ENCODE measurements at places on chromosomes 7 and 10. TPM values are rescaled to one million over a fixed set of nuclear protein-coding genes. Genes with fewer than 3 reads are reported as not detected.

DNA sequence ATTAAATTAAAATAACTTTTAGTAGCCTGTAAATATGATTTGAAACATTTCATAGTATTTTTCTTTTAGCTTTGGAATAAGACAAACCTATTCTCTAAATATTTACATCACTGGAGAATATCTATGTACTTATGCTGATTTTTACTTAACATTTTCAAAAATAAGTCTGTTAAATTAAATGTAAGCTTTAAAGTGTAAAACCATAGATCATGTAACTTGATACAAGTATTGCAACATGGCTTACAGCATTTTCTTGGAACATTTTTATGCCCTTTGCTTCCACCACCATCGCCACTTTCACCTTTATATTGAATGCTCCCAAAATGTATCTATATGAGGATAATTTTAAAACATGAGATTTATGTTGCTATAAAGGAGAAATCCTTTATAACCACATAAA lies 427.1 kb downstream of the GFRA1 start:
- no peak for DNase-seq

GRCh38 chr7:135285547-135286233 lies 52.1 kb downstream of the STRA8 start:
- DNase-seq = no peak

GRCh38 chr7:44881610-44882009 lies 3.7 kb downstream of the PURB start:
- DNase-seq = peak; percentile 72

GRCh38 chr7:33452805-33453502 lies 323.6 kb downstream of the BBS9 start:
- peak; percentile 46 for DNase-seq

DNA sequence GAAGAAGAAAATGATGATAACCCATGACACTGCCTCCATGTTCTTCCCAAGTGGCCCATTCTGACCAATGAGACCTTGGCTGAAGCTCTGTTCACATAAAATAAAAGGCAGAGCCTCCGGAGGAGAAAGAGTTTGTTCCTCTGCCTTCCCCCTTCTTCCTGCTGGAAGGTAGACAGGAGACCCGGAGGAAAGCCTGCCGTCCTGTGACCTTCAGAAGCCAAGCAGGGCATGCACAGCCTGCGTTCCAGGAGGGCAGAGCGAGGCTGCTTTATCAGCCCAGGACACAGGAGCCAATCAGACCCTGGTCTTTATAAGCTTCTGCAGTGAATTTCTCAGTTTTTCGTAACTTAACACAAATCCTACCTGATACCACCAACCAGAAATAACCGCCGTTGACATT lies 8.6 kb upstream of the GRID1 start:
- DNase-seq = no peak

UPK3BL2 gene
- not detected for total RNA-seq

GRCh38 chr10:113066561-113067312 lies 116.7 kb downstream of the TCF7L2 start:
- no peak for DNase-seq

- DNase-seq = no peak
Observed at GRCh38 chr7:69035826-69036225, 562.4 kb upstream of the AUTS2 start.

HTR5A gene
- total RNA-seq = not detected

DNA sequence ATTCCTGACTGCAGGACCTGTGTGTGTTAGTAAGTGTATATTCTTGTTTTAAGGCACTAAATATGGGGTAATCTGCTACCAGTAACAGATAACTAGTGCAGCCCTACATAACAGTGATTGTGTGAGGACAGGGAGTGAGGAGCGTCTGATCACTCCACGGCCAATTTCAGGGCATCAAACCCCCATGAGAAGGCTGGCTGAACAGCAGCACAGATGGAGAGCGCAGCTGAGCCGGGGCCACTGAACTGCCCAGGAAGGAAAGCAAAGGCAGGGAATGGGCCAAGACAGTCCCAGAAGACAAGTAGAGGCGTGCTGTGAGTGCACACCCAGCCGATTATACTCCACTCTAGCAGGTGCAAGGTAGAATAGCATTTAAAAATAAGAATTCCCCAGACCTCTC lies 157.1 kb upstream of the CHST15 start:
- no peak for DNase-seq

TMEM236 gene
- 0.09 TPM for total RNA-seq

SLC12A9 gene
- 13.9 TPM for total RNA-seq

DNAJB6 gene
- 86.6 TPM for total RNA-seq

GDF10 gene
- 11.1 TPM for total RNA-seq

GRCh38 chr10:80580638-80581468 lies 43.2 kb downstream of the SH2D4B start:
- no peak for DNase-seq

DNA sequence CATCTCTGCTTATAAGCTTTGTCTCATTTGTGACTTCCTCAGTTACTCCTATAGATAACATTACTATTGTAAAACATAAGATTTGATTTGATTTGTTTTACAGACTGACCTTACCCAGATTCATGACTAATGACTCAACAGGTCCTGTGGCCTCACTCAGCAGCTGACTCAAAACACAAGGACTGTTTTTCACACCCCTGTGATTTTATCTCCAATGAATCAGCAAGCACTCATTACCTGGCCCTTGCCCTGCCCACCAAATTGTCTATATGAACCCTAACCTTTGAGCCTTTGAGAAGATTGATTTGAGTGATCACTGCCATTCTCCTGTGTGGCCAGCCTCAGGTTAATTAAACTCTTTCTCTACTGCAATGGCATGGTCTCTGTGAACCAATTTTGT lies 1064.6 kb upstream of the LRRTM3 start:
- DNase-seq = no peak

PRSS1 gene
- total RNA-seq = not detected

VSTM4 gene
- total RNA-seq = 4.7 TPM

- peak; percentile 38 for DNase-seq
Observed at GRCh38 chr10:6667679-6668270, 87.7 kb upstream of the PRKCQ start.

GRCh38 chr10:129472696-129473555 lies 5.9 kb downstream of the MGMT start:
- no peak for DNase-seq

DNA sequence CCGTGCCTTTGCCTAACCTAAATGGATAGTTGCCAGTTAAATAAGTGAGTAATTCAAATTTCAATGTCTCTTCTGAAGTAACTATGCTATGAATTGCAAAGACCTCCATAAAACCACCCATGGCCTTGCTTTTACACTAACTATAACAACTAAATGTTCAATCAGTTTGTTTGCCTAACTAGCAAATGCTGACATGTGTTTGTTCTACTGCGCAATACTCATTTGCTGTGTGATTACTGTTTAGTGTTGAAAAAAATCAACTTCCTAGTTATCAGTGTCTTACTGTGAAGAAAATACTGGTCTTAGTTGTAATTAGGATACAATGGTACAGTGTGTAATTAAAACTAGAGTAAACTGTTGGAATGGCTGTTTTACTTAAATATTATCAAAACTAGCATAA lies 47.3 kb upstream of the GATAD1 start:
- no peak for DNase-seq

WEE2 gene
- total RNA-seq = not detected

TLX1 gene
- total RNA-seq = not detected

DNA sequence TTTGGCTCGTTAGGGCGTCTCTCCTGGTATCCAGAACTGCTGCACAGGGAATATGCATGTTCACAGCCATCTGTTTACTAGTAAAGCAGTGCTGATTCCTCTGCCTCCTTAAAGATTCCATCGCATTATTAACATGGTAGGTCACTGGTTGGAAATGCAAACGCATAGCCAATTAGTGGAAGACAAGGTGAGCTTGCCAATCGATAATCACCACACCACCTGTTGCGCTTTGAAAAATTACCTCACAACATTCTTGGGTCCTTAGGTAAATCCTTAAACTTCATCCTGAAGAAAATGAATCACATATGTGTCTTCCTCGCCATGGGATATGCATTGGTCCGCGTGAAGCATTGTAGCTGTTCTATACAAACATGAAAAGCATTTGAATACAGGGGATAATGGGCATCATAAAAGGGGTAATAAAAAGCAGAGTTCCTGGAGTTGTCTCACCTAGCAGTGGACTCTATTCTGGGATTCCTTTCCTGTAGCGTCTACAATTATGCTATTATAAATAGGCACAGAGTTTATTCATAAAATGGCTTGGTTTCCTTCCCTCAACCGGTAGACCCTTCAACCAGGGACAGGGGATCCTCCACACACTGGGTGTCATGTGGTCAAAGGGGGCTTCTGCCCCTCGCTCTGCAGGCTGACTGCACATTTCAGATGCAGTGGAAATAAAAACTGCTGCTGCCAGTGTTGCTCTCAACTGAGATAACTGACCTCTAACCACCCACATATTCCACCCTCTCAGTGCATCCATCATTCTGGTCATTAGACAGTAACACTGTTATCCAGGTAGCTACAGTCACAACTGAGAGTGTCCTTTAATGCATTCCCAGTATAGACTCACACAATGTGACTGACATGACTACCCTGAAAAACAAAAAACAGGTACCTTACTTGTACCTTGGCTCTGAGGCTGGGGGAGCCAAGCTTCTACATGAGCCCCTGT lies 389.2 kb upstream of the NFE2L3 start:
- DNase-seq = no peak

DNA sequence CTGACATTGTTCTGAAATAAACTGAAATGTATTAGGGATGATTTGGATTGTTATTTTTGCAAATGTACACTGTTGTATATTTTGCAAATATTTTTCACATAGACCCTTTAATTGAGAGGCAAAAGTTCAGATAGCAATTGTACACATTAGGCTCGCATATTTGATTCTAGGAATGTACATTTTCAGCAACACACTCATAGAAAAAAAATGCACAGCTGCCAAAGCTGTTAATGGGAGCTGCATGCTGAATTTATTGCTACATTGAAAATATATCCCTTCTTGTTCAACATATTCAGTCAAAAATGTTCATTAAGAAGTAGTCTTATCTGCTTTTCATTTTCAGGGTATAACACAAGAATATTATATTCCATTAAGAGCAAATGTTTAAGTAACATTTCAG lies 512.9 kb downstream of the ATRNL1 start:
- no peak for DNase-seq

- DNase-seq = no peak
Observed at GRCh38 chr10:9853405-9854355, 1164.0 kb upstream of the CELF2 start.

DNA sequence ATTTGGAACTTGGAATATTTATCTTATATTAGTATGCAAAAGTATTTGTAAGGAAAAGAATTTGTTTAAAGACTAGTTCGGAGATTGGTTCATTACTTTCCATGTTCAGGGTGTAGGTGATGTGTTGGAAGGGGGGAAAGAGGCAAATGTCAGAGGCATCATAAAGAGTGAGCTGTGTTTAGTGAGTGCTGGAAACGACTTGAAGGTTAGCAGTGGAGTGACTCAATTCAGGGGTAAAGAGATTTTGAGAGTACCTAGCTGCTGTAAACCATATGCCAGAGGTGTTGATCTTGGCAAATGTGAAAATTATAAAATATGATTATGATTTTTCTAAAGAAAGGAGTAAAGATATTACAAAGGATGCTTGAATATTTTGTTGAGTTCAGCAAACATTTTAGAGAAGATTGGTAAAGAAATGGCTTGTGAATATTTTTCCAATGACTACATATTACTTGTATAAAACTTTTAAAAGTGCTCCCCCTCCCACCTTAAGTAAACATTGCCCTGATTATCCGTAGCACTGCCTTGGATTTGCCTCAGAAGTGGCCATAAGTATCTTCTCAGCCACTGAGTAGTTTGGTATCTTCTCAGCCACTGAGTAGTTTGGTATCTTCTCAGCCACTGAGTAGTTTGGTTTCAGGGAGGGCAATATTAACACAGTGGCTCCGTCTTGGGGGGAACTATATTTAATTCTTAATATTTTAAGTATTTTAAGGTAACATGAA lies 51.5 kb downstream of the ZNRF2 start:
- DNase-seq = no peak

GRCh38 chr10:122853665-122854313 lies 8.1 kb upstream of the CUZD1 start:
- DNase-seq = peak; percentile 38

ZNF716 gene
- total RNA-seq = not detected

GRCh38 chr10:52677086-52677485 lies 95.5 kb downstream of the MBL2 start:
- no peak for DNase-seq

BTBD16 gene
- 0.09 TPM for total RNA-seq

DNA sequence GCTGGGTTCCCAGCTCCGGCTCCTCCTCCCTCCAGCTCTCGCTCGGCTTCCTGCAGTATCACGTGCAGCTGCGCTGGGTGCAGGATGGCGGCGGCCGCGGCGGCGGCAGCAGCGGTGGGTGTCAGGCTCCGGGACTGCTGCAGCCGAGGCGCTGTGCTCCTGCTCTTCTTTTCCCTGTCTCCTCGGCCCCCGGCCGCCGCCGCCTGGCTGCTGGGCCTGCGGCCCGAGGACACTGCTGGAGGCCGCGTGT lies at the start of gene CNNM1:
Gene CNNM1 (plus strand): TSS at position 53 of the 250 bp plus-strand sequence. CDS start 32 bp downstream, at position 85.
- no peak for DNase-seq

HOXA5 gene
- total RNA-seq = 2.4 TPM

DNA sequence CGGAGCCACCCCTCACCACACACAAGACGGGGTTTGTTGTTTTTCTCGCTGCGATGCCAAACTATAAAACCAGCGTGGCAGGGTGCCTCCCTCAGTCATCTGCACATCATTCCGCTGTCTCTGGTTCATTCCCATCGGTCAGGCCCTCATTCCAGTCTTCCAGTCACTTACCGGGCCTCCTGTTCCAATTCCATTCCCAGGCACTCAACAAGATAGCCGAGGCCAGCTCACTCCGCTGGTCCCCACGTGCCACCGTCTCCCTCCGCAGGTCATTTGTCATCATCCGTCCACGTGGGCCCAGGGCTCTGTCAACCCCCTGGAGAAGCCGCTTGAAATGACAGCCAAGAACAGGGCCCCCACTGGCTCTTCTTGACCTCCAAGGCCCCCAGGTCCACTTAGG lies 6.1 kb upstream of the TMEM184A start:
- no peak for DNase-seq

GRCh38 chr10:79056736-79057391 lies 11.9 kb upstream of the ZMIZ1 start:
- DNase-seq = no peak

- no peak for DNase-seq
Observed at GRCh38 chr7:151440799-151441445, 981 bp upstream of the CRYGN start.

Data from fibroblast of the aortic adventitia (primary cell).